Hepatocyte (in vitro differentiated cells): ENCODE measurements at places on chromosomes 2 and 18. TPM values are rescaled to one million over a fixed set of nuclear protein-coding genes. Genes with fewer than 3 reads are reported as not detected.

LRP1B gene
- total RNA-seq = 1.8 and 2.0 TPM in 2 replicates

LCT gene
- total RNA-seq = 3.2 and 4.1 TPM in 2 replicates

LRRC30 gene
- total RNA-seq = not detected in 2 replicates

GPR35 gene
- 14.7 and 17.3 TPM in 2 replicates for total RNA-seq

AGXT gene
- 69.6 and 90.8 TPM in 2 replicates for total RNA-seq

AMER3 gene
- 1.00 and 1.4 TPM in 2 replicates for total RNA-seq

PHOSPHO2 gene
- 7.2 and 8.1 TPM in 2 replicates for total RNA-seq

PLCL1 gene
- 2.2 and 2.4 TPM in 2 replicates for total RNA-seq

- DNase-seq = no peak
Observed at GRCh38 chr2:8794923-8795825, 42.2 kb downstream of the KIDINS220 start.

GRCh38 chr2:178998539-178998938 lies 51.4 kb downstream of the CCDC141 start:
- DNase-seq = no peak

GRCh38 chr2:50680646-50681045 lies 351.3 kb downstream of the NRXN1 start:
- no peak for DNase-seq

DNA sequence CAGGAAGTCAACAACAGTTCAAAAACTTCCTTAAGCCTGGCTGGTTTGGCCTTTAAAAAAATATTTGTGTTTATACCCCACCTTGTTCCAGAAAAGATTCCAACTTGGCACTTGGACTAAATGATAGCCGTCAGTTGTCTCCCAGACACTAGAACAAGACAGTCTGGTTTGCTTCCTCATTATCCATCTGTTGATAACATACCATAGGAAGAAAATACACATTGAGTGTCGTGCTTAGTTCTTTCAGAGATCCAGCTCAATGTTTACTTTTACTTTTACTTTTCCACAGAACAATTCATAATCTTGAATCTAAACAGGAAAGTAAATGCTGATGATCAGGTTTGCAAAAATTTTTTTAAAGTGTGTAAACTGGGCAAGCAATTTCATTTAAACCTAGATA lies 2.4 kb upstream of the VPS54 start:
- peak; percentile 10 for DNase-seq

DNA sequence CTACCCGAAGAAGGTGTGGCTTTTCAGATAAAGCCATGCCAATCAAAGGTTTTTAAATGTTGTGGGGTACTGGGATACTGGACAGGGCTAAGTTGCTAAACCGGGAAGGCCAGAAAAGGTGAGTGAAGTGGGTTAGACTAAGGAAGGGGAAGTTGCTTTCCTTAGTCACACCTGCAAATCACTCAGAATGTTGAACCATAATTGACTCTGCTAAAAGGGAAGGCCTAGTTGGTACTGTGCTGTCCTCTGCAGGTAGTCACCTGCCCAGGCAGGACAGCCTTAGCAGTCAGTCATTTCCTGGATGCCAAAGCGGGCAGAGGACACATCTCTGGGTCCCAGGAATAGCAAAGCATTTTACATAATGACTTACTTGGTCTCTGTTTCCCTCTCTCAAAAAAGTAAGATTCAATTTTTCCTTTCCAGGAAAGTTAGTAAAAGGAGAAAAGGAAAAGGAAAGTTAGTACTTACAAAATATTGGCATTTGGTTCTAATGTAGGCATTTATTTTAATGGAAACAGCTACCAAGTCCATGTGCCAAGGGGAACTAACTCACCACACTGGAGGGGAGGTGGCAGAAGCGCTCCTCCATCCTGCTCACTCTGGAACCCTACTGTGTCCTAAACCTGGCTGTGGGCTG lies 60.3 kb downstream of the RFTN2 start:
- DNase-seq = peak; percentile 56

DNA sequence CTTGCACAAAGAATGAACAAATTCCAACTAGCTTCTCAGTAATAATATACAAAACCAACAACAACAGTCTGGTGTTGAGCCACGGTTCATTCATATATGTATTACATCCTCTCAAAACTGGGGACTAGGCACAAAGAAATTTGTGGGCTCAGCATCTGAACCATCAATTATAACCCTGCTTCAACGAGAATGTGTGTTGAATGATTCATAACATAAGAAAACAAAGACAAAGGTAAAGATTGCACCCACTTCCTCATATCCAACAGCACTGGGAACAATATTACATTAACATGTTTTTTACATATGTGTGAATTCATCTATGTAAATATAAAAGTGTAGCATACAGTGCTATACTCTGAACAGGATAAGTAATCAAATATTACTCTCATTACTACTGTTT lies 144.8 kb downstream of the CDH2 start:
- no peak for DNase-seq

GRCh38 chr2:5868931-5869330 lies 176.7 kb downstream of the SOX11 start:
- DNase-seq = no peak

GRCh38 chr2:227160164-227160563 lies 3.8 kb downstream of the COL4A4 start:
- DNase-seq = no peak

DNA sequence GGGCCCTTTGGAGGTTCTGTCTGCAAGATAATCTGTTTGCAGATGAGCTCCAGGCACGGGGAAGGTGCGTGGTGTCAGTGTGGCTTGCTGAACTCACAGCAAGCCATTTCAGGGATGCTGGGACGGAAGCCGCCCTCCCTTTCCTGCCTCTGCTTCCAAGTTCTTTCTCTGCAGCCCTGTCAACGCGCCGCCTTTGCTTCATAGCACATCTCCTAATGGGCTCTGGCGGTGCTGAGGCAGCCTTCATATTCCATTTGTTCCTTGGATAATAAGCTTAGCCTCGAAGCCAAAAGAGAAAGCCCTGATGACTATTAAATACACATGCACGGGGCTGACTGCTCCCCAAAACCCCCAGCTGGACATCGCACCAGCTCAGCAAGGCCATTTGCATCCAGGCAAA lies 81.7 kb upstream of the TAF1B start:
- DNase-seq = no peak

DNA sequence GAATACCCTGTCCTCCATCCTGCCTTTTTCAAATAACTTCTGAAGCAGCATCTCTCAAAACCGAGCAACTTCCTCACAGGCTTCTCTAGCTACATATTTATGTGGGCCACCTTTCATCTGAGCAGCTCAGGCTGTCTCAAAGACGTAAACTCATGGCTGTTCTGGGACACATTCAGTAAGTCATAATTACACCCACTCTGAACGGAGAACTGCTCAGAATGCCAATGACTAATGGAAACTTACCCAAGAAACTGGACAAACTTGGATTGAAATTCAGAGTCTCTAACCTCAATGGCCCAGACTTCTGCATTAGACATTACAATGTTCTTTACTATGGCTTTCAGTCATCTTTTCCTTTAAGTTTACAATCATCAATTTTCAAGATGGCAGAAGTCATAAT lies 145.2 kb downstream of the RAD51AP2 start:
- DNase-seq = no peak

DNA sequence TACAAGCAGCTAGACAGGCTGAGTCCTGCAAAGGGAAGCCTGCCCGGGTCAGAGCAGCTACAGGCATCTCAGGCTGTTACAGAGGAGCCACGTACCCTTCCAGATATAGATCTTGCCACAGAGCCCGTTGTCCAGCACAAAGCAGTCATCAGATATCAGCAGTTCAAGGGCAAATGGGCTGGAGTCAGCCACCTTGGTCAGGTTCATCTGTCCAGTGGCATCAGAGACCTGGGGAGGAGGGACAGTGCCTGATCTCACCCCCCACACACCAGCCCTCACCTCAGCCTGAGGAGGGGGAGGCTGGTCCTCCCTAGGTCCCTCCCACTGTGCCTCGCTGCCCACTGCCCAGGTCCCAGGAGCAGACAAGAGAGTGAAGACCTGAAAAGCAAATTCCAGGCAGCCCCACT lies 12.2 kb downstream of the CAPG start:
- DNase-seq = no peak

DNA sequence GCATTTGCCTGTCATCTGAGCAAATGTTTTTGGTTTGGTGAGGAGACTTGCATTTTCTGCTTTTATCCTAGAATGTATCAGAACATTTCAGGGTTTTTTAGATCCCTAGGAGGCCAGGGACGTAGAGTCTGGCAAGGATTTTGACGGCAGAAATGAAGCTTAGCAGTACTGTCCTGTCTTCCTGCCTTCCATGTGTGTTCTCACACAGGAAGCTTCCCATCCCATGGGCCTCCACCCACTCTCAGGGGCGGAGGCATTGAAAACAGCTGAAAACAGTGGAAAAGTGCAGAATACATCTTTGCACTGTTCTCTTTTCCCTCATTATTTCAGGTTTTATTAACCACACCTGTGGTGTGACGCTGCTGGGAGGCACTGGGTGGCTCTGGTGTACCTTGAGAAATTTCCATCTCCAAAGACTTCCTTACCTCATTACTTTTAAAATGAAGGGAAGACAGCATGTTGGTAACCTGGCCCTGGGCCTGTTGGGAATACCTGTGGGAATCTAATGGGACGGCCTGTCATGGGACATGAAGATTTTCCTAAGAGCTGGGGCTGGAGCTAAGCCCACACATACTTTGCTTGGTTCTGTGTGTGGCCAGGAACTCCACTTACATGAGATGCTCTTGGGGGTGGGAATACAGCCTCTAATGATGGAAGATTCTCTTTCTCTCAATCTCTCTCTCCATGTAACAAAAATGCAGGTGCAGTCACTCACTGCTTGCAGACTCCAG lies 20.5 kb downstream of the PCARE start:
- DNase-seq = no peak

DNA sequence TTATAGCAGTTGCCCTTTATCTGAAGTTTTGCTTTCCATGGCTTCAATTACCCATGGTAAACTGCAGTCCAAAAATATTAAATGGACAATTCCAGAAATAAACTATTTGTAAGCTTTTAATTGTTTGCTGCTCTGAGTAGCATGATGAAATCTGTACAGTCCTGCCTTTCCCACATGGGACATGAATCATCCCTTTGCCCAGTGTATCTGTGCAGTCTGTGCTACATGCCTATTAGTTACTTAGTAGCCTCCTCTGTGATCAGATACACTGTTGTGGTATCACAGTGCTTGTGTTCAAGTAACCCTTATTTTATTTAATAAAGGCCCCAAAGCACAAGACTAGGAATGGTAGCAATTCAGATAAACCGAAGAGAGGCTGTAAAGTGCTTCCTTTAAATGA lies 810.6 kb upstream of the PIK3C3 start:
- no peak for DNase-seq

GRCh38 chr18:56458770-56459712 lies 179.4 kb downstream of the TXNL1 start:
- DNase-seq = no peak

DNA sequence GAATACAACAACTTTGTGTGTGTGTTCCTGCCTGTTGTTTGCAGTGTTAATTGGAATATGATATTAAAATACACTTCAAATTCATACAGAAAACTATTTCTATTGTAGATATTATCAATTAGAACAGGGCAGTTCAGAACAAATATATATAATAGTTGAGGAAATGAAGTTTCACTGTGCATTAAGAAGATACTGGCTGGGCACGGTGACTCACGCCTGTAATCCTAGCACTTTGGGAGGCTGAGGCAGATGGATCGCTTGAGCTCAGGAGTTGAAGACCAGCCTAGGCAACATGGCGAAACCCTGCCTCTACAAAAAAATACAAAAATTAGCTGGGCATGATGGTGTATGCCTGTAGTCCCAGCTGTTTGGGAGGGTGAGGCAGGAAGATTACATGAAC lies 79.3 kb downstream of the ASAP2 start:
- DNase-seq = no peak

GRCh38 chr2:204415406-204416181 lies 129.7 kb upstream of the PARD3B start:
- DNase-seq = no peak

- DNase-seq = no peak
Observed at GRCh38 chr2:237763812-237764211, 34.8 kb upstream of the RBM44 start.

- no peak for DNase-seq
Observed at GRCh38 chr2:96852667-96853066, 5.1 kb downstream of the ANKRD39 start.

- peak; percentile 62 for DNase-seq
Observed at GRCh38 chr2:236352761-236353593, 88.8 kb upstream of the ASB18 start.

DNA sequence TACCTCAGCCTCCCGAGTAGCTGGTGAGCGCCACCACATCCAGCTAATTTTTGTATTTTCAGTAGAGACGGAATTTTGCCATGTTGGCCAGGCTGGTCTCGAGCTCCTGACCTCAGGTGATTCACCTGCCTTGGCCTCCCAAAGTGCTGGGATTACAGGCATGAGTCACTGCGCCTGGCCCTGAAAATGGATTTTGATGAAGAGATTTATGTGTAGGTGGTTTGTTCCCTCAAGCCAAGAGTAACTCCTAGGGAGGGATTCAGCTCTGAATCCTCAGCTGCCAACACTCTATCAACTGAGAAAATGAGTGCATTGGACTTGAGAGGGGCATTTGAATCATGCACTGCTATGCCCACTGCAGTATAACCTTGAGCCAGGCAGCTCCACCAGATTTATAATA lies 17.5 kb upstream of the LIPG start:
- no peak for DNase-seq

- DNase-seq = no peak
Observed at GRCh38 chr2:178441426-178441825, 9.5 kb downstream of the PRKRA start.

- peak; percentile 80 for DNase-seq
Observed at GRCh38 chr2:10659898-10660568, 29.7 kb downstream of the NOL10 start.

DNA sequence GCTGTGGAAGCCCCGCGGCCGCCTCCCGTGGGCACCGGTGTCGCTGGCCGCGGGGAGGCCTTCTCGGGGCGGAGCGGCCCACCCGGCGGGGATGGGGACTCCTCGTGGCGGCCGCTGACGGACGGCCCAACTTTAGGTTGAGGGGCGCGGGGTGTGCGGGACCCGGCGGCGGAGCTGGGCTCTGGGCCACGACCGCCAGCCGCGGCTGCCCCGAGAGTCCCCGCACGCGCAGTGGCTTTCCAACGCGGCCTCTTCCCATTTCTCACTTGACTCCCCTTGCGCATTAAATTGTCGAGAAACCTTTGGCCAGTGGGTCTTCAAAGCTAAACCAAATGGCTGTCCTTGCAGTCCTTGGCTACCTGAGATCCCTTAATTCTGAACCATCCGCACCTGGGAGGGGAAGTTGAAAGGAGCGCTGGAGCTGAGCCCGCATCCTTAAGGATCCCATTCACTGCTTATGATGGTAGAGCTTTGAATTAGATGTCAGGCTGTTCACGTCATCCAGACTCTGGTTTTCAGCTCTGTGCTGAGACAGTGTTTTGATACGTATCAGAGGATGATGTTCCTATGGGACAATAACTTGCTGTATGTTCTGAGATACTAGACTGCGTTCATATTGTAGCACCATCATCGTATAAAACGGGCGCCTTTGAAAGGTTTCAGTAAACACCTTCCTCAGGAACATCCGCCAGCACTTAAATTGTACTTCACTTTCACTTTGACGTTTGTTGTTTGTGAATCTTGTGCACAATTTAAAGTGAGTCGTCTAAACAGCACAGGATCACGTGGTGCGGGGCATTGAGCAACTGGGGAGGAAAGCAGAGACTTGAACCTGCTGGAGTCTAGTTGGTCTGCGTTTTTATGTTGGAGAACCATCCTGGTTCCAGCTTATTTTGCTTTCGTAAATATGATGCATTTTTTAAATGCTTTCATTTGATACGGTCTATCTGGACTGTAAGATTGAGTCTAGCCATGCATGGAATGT lies 874 bp downstream of the CLIP4 start:
- peak; percentile 78 for DNase-seq

- peak; percentile 75 for DNase-seq
Observed at GRCh38 chr2:199485732-199486335, 28.1 kb upstream of the SATB2 start.

GRCh38 chr2:200735061-200735460 lies 76.6 kb upstream of the BZW1 start:
- DNase-seq = no peak
